Stimulated activated CD8-positive, alpha-beta memory T cell treated with anti-CD3 and anti-CD28 coated beads, Interleukin-7, amount 100 ng/mL, for 1 hour (primary cell): ENCODE measurements at places on chromosomes 2 and 18.

DNA sequence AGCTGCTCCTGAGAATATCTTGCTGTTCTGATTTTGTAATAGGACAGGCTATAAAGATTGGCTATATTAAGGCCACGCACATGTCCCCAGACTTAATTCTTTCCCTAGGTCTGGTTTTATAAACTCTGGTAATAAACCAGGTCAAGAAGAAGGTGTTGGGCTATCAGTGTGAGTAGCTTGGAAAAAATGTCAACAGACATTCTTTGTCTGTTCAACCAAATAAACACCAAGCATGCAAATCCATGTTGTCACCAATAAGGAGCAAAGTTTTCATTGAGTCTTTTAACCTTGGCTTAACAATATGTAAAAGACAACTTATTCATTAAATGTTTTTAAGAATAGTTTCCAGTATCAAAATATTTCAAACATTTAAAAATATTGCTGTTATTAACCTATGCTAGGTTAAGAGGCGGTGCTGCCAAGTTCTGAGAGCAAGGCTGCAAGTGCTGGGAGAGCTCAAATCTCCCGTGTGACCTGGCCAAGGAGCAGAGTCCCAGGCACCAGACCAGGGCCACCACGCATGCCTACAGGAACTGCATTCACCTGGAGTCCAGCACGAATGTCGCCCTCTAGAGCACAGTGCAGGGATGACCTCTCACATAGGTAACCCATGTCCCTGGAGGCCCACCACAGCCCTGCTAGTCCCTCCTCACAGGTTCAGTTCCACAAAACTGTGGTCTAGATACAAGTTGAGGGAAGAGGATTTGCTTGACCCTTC lies 120.5 kb upstream of the POU3F3 start:
- no peak for DNase-seq

GRCh38 chr2:152337511-152337903 lies 2.5 kb downstream of the FMNL2 start:
- no peak for DNase-seq

GRCh38 chr2:104818264-104818663 lies 35.7 kb upstream of the POU3F3 start:
- DNase-seq = no peak

DNA sequence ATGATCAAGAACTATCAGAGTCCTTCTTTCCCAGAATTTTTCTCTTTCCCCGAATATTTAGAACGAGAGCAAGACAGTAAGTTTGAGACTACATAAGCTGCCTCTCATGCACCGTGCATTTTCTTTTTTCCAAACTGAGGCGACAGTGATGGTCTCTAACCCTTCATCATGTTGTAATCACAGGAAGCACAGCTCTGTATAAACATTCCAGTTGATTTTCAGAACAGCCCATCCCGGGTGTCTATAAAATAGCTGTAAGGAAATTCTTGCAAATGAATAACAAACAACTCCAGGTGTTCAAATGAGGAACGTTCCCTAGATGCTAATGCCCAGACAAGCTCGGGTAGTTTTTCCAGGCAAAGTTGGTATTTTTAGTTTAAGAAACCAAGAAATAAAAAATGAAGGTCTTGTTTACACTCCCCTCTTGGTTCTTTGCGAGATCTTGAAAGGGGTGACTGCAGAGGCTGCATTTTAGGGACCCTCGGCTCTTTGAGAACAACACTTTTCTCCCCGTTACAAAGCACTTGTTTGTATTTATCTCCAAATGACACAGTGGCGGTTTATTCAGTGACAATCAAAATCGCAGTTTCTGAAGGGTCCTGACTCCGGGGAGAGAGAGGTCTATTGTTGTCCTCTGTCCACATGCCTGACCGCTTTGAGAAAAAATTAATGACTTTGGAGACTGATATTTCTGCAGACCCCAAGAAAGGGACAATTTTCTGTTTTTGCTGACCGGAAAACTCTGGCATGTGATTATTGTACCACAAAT lies 101.1 kb upstream of the NCK2 start:
- no peak for DNase-seq

- no peak for DNase-seq
Observed at GRCh38 chr2:216537366-216537765, 38.7 kb downstream of the RPL37A start.

DNA sequence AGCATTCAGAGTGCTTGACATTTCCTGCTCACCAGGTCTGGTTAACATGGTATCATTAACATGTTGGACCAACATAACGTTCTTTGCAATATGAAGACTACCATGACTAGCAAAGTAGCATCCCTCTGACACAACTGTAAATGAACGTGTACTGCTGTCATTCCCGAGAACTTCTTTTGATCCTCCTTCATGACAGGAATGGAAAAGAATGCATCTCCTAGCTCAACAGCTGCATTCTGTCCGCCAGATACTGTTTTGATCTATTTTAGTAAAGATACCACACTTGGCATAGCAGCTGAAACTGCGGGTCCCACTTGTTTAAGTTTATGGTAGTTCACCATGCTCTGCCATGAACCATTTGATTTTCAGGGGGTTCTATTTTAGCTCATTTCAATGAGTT lies 144.2 kb upstream of the PARD3B start:
- DNase-seq = no peak

- no peak for DNase-seq
Observed at GRCh38 chr2:177074099-177074710, 138.4 kb upstream of the HNRNPA3 start.

DNA sequence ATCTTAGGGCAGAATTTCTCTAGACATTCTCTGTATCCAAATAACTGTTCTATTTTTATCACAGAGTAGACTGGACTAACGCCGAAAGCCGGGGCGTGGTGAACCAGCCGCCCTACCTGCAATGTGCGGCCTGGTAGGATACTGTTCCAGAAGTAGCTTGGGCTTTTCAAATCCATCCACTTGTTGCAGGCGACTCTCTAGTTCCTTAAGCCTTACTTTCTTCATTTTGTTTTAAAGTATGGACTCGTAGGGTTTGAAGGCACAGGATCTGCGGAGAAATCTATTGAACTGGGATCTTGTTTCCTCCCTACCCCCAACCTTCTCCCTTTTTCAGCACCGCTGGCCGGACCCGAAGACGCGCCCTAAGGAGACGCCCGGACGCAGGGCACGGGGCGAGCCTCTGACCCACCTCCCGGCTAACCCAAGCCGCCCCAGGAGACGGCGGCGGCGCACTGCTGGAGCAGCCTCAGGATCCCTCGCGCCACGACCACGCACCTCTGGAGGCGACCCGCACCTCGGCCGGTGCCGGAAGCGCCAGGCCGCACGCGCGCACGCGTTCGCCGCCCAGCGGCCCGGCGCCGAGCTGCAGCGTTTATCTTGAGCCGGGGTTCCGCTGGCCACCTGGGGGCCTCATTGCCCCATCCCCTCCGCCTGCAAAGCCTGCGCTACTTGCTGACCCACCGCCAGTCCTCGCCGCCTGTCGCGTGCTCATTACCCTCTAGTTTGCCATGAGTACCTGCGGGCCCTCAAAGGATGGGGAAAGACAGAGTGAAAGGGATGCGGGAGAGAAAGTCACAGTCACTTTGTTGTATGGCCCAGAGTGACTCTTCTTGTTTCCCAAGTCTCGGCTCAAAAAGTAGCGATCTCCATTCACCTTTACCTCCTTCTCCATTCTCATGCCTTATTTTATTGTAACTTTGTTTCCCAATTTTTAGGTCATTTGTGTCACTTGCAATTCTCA lies at the start of gene METTL5:
Gene METTL5 (minus strand): TSS at position 533 of the 961 bp plus-strand sequence. CDS start 308 bp downstream, at position 225.
- DNase-seq = peak; percentile 62

DNA sequence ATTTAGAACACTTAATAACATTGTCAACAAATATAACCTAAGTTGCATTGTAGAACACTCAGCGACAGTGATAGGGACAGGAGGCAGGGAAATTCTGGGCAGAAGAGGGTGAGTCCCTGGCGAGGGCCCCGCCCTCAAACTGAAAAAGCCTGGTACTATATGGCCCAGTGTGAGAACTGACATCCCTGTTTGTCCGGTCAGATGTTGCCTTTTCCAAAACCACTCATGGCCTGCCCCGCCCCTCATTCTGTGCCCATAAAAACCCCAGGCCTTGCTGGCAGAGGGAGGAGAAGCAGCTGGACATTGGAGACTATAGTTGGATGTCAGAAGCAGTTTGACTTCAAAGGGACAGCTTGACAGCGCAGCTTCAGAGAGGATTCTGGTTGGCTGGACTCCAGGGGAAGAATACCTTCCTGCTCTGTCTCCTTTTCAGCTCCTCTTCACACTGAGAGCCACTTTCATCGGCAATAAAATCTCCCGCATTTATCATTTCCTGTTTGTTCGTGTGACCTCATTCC lies 47.0 kb downstream of the FAM117B start:
- DNase-seq = no peak

DNA sequence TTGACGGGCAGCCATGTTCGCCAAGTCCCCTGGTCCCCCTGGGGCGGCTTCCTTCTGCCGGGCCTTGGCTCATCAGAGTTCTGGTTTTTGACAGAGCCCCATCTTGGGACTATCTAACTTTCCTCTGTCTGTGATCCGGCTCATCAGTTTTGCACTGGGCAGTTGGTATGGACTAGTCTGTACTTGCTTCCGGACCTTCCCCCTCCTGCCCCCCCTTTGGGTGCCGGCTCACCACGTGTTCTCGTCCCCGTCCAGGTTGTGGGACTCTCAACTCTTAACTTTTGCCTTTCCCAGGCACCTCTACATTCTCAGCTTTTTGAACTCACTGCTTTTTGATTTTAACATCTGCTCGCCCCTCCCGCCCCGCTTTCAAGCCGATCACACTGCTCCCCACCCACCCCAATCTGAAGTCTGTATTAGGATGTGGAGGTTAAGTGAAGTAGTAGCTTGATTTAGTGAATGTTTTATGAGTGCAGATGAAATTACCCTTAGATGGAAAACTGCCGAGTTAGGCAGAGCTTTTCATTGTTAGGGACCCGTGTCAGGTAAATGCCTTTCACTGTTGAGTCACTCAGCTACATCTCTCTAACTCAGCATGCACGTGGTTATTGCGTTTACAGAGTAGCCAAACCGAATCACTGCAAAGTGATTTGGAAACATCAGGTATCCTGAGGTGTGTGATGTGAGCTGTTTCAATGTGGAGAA lies 874 bp downstream of the WDR43 start:
- no peak for DNase-seq

DNA sequence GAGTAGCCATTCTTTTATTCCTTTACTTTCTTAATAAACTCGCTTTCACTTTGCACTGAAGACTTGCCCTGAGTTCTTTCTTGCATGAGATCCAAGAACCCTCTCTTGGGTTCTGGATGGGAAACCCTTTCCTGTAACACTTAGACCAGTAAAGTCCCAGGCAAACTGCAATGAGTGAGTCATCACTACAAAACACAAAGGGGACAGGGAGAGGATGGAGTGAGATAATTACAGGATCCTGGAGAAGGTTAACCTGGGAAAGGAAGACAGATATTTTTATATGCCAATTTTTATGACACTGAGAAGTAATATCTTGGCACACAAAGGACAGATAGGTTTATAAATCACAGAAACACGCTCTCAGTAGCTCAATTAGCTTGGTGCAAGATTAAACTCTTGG lies 48.7 kb downstream of the EHD3 start:
- no peak for DNase-seq

- no peak for DNase-seq
Observed at GRCh38 chr18:42426496-42427015, 471.5 kb downstream of the PIK3C3 start.

DNA sequence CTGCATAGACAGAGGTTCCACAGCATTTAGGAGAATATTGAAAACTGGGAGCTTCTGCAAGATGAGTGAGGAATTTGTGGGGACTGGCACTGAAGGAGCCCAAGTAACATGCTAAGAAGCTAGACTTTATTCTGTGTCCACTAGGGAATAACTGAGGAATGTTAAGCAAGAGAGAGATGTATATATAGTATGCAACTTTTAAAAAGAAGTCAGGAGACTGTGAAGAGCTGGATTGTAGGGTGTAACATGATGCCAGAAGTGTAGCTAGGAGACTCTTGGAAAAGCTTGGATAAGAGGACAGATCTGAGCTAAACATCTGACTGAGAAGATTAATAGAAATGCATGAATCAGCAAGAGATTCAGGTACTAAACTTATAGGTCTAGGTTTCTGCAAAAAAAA lies 270.6 kb upstream of the MMADHC start:
- DNase-seq = no peak

- DNase-seq = no peak
Observed at GRCh38 chr2:24576617-24577016, 85.6 kb downstream of the NCOA1 start.

DNA sequence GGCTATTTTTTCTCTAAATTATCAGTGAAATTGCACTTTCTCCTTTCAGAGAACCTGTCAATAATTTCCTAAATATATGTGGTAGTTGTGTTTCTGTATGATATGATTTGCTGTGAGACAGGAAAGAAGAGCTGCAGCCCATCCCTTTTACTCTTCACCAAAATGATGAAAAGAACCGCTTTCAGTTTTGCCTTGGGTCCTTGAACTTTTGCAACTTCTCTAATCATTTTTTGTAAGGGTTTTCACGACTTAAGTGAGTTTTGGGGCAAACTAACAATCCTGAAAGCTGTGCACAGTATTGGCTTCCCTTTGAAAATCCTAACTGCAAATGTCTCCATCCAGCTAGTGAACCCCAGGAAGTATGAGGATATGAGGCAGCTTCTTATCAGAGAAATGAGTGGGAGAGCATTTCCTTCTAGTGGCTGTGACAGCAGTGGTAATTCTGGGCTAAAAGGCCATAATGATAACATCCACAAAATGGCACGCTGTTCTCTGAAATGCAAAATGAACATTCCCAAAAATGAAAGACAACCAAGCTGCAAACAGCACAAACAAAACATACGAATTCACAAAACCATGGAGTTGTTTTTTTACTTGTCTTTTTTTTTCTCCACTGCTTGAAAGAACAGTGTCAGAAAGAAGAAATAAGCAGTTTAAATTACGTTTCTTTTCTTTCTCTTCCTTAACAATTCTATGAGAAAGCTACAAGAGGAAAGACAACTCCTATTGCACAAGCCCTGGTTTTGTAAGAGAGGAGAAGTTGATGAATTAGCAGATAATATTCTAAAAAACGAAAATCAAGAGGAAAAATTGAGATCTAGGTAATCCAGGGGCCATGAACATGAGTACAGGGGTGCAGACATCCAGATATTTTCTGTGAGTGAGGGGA lies 1291.6 kb upstream of the ZEB2 start:
- DNase-seq = no peak

- no peak for DNase-seq
Observed at GRCh38 chr2:10904455-10904854, 7.3 kb upstream of the KCNF1 start.

GRCh38 chr2:186841940-186842339 lies 7.0 kb downstream of the ZSWIM2 start:
- no peak for DNase-seq

DNA sequence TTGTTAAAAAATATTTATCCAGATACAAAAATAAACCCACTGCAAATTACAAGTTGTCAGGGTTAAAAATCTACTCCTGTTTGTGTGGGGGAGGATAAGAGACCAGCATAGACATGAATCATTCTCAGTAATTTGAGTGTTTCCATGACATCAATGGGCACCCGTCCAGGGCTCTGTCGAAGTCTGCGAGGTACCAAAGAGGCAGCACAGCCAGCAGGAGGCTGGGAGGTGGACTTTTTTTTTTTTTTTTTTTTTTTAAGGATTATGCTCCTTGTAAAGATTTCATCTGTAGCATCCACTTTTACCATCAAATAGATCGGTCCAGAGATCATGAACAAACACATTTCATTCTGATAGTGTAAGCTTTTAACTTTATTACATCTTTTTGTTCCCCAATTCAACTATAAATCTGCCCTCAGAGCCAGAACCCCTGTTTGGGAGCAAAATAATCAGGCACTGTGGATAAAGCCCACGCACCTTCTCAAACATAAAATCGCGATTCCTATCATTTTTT lies 182.0 kb downstream of the TCF4 start:
- no peak for DNase-seq

- no peak for DNase-seq
Observed at GRCh38 chr2:132547090-132547687, 122.8 kb downstream of the LYPD1 start.
